Activated CD4-positive, alpha-beta T cell treated with anti-CD3 and anti-CD28 coated beads, Interleukin-2, amount 10 ng/mL, durations not matched to agents 7 days and 5 days (primary cell): ENCODE measurements at places on chromosomes 1 and 21. TPM values are rescaled to one million over a fixed set of nuclear protein-coding genes. Genes with fewer than 3 reads are reported as not detected.

GRCh38 chr1:39499668-39500067 is 8.2 kb downstream of the BMP8A start:
- no peaks in the 10 kb centered on the region for H3K36me3 ChIP-seq
- no peak overlapping the region for H3K27ac ChIP-seq
- DNase-seq, result no peak

The TMPRSS15 gene
- not detected for total RNA-seq

The ARHGEF11 gene
- total RNA-seq, result 38.5 TPM

- no peak overlapping the region for H3K4me3 ChIP-seq
- H3K27me3 ChIP-seq, result peaks cover 6% of the 10 kb centered on the region
- no peak overlapping the region for H3K27ac ChIP-seq
- DNase-seq, result no peak
- no peaks in the 10 kb centered on the region for H3K36me3 ChIP-seq
Measured at GRCh38 chr21:41045534-41046268, 122.3 kb upstream of the BACE2 start.

- H3K4me1 ChIP-seq, result peaks cover 33% of the 10 kb centered on the region
- DNase-seq, result peak; percentile 93
- no peak overlapping the region for H3K4me3 ChIP-seq
- H3K27ac ChIP-seq, result no peak overlapping the region
Measured at GRCh38 chr1:110630839-110631663, 24.9 kb upstream of the KCNA2 start.
